T-helper 17 cell (primary cell): ENCODE measurements at places on chromosomes 12 and 14.

- no peak overlapping the region for H3K4me3 ChIP-seq
- H3K27ac ChIP-seq: no peak overlapping the region
- H3K4me1 ChIP-seq: peaks cover 3% of the 10 kb centered on the region
- no peak for DNase-seq
These were observed 21.5 kb downstream of the ANAPC5 start for GRCh38 chr12:121330692-121331091.

GRCh38 chr14:36430662-36431084 lies 89.4 kb downstream of the NKX2-1 start:
- DNase-seq: no peak
- no peaks in the 10 kb centered on the region for H3K4me1 ChIP-seq
- peaks cover 4% of the 10 kb centered on the region for H3K27me3 ChIP-seq

DNA sequence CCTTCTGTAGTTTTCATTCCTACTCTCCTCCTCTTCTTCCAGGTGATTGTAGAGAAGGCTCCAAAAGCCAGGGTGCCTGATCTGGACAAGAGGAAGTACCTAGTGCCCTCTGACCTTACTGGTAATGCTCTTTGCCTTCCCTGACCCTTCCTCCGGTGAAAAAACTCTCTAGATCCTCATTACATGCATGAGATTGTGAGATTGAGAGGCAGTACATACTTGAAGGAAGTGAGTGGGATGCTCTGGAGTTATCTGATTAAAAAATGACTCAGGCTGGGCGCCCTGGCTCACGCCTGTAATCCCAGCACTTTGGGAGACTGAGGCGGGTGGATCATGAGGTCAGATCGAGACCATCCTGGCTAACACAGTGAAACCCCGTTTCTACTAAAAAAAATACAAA lies 5.3 kb downstream of the GABARAPL1 start:
- no peak overlapping the region for H3K4me3 ChIP-seq
- H3K27ac ChIP-seq: no peak overlapping the region
- DNase-seq: no peak
- peaks cover 8% of the 10 kb centered on the region for H3K36me3 ChIP-seq
- H3K27me3 ChIP-seq: no peaks in the 10 kb centered on the region

DNA sequence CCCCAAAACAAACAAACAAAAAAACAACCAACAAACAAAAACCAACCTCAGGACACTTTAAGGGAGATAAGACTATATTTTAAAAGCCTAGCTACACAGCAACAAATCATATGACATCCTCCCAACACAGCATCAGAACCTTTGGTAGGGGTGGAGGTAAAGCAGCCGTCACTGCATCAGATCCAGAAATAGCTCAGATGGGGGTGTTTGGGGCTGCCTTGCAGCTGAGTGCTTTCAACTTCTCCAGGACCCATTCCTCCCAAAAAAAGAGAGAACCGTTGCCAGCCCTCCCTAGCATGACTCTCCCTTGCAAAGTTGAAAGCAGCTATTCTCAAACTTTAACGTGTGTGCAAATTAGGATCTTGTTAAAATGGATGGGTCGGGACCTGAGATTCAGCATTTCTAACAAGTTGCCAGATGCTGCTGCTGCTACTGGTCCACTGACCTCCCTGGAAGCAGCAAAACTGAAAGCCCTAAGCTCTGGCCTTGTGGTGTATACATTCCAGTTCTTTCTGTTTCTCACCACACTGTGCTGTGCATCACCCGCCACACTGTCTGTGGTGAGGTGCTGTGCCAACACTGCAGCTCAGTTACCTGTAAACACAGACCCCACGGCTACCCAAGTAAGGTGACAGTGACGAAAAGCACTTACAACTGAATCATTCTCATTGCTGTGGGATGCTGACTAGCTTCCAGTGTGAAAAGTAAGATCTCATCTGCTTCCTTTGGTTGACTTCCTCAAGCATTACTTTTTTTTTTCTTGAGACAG lies 54.0 kb downstream of the SLC38A1 start:
- peak overlapping the region; percentile 87 for H3K4me3 ChIP-seq
- H3K4me1 ChIP-seq: peaks cover 84% of the 10 kb centered on the region
- H3K36me3 ChIP-seq: peaks cover 15% of the 10 kb centered on the region
- no peaks in the 10 kb centered on the region for H3K27me3 ChIP-seq
- H3K27ac ChIP-seq: peak overlapping the region; percentile 99
- peak; percentile 47 for DNase-seq

DNA sequence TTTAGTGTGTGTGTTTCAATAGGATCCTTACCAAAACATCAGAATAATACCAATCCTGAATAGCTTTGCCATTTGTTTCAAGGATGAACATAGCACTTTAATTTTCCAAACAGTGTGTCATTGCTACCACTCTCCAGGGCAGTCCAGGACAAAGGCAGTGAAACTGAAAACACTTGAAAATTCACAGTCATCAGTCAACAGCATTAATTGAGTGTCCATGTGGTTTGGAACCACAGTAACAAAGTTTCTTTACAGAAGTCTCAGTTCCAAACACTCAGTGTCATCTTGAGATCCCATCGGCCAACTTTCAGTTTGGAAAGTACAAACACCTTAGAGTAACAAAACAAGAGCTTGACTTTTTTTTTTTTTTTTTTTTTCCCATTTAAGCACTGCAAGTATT lies 228.4 kb upstream of the SOX5 start:
- no peaks in the 10 kb centered on the region for H3K4me1 ChIP-seq
- DNase-seq: no peak
- no peaks in the 10 kb centered on the region for H3K36me3 ChIP-seq
- H3K27ac ChIP-seq: no peak overlapping the region
- no peaks in the 10 kb centered on the region for H3K27me3 ChIP-seq

- H3K27ac ChIP-seq: no peak overlapping the region
- DNase-seq: no peak
- no peaks in the 10 kb centered on the region for H3K36me3 ChIP-seq
- H3K4me3 ChIP-seq: no peak overlapping the region
These were observed 13.7 kb upstream of the VPS37B start for GRCh38 chr12:122909442-122910288.

DNA sequence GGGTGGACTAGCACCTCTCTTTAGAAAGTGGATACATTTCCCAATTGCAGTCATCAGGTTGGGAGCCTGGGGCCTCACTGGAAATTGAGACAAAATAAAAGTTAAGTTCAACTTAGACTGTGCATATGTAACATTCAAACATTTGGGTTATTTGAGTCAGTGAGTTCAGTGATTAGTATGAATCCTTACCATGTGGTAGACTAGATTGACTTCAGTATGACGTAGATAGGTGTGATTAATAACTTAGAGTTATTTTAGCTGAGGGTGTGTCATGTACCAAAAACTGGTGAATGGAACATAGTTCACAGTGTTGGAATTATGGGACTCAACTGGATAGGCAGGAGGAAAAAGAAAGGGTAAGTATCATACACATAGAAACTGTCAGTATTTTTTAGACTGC lies 8.0 kb upstream of the SSTR1 start:
- no peak overlapping the region for H3K4me3 ChIP-seq
- DNase-seq: no peak
- no peaks in the 10 kb centered on the region for H3K36me3 ChIP-seq
- no peaks in the 10 kb centered on the region for H3K27me3 ChIP-seq
- no peaks in the 10 kb centered on the region for H3K4me1 ChIP-seq
- no peak overlapping the region for H3K27ac ChIP-seq

DNA sequence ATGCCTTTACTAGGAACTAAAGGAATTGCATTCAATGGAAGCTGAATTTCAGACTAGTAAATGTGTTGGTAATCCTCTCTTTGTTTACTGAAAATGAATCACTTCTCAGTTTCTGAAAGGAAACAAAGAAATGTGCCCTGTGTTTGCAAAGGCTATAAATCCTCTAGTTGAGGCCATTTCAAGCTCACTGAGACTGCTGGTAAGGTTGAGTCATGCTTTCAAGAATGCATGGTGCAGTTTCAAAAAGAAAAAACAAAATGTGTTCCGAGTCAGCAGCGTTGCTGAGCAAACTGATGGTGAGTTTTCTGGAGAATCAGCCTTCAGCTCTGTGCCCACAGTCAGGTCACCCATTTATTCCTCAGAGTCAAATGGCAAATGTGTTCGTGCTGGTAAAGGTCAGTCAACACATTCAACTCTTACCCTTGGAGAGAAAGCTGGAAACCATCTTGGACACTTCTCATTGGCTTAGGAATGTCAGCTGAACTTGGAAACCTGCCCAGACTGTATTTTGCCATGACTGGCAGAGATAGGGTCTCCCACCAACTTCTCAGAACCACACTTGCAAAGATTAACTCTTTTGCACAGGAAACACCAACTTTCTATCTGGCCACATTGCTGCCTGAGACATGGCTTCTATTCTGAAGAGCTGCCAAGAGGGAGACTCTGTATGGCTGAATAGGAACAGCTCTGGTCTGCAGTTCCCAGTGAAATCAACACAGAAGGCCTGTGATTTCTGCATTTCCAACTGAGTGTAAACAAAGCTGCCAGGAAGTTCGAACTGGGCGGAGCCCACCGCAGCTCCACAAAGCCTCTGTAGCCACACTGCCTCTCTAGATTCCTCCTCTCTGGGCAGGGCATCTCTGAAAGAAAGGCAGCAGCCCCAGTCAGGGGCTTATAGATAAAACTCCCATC lies 484.4 kb downstream of the ATP23 start:
- H3K4me3 ChIP-seq: peak overlapping the region; percentile 52
- H3K27me3 ChIP-seq: no peaks in the 10 kb centered on the region
- DNase-seq: no peak
- peaks cover 8% of the 10 kb centered on the region for H3K4me1 ChIP-seq
- peak overlapping the region; percentile 14 for H3K27ac ChIP-seq

DNA sequence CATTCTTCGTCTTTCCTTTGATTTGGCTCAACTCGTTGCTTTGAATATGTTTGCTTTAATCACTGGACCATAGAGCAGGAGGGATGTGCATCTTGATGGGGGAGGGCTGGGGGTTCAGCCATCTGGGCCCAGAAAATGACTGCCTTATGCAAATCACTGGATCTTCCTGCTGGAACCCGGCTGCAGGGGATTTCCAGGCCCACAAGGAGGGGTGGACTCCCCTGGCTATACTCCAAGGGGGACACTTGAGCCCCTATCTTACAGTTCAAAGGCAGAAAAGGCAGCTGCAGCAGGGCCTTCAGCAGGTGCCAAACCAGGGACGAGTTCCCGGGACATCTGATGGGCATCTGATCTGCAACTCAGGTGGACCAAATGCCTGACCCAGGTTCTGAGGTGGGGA lies 122.5 kb downstream of the DICER1 start:
- H3K4me3 ChIP-seq: no peak overlapping the region
- no peak for DNase-seq

DNA sequence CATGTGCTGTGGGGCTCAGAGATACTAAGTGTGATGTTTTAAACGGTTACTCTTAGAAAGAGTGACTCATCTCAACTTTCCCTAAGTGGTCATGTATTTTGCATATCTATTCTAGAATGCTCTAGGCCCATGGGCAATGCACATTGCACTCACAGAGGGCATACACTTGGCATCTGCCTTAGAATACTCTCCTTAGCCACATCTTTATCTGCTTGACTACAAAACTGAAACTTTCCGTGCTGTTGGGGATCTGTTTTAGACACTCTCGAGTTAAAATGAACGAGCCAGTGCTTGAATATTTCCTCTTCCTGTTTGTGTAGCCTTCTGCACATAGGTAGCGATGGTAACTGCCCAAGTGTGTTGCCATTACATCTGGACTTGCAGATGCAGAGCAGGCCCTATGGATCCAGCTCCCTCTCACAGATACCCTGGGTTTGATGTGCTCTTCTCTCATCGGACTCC lies 180.5 kb downstream of the CAND1 start:
- peaks cover 6% of the 10 kb centered on the region for H3K36me3 ChIP-seq
- H3K27me3 ChIP-seq: peaks cover 6% of the 10 kb centered on the region
- no peak for DNase-seq
- H3K4me1 ChIP-seq: peaks cover 40% of the 10 kb centered on the region
- H3K27ac ChIP-seq: peak overlapping the region; percentile 80

- H3K4me1 ChIP-seq: no peaks in the 10 kb centered on the region
- no peak overlapping the region for H3K4me3 ChIP-seq
- H3K27ac ChIP-seq: no peak overlapping the region
- peaks cover 4% of the 10 kb centered on the region for H3K36me3 ChIP-seq
These were observed 239.2 kb upstream of the CPNE8 start for GRCh38 chr12:39144613-39145061.

- no peaks in the 10 kb centered on the region for H3K36me3 ChIP-seq
- no peaks in the 10 kb centered on the region for H3K27me3 ChIP-seq
- no peak overlapping the region for H3K4me3 ChIP-seq
- H3K27ac ChIP-seq: no peak overlapping the region
These were observed 117.4 kb downstream of the DAD1 start for GRCh38 chr14:22471545-22472121.

DNA sequence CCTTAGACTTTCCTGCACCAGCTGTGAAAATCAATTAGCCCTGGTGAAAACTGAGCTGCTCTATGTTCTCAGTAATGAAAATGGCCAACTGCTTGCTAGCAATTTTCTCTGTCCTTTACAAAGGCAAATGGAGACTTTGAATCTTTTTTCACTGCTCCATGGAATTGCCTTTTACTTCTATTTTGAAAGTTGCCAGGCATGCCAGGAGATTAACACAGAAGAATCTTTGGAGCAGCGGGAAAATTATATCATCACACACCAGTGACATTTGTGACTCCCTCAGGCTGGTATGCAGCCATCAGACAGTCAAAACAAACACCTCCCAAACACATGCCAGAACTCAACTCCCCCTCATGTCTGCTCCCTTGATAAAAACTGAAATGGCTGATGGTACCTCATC lies 872.0 kb upstream of the FLRT2 start:
- no peaks in the 10 kb centered on the region for H3K4me1 ChIP-seq
- H3K4me3 ChIP-seq: no peak overlapping the region
- H3K36me3 ChIP-seq: no peaks in the 10 kb centered on the region
- no peak for DNase-seq
- H3K27me3 ChIP-seq: no peaks in the 10 kb centered on the region

DNA sequence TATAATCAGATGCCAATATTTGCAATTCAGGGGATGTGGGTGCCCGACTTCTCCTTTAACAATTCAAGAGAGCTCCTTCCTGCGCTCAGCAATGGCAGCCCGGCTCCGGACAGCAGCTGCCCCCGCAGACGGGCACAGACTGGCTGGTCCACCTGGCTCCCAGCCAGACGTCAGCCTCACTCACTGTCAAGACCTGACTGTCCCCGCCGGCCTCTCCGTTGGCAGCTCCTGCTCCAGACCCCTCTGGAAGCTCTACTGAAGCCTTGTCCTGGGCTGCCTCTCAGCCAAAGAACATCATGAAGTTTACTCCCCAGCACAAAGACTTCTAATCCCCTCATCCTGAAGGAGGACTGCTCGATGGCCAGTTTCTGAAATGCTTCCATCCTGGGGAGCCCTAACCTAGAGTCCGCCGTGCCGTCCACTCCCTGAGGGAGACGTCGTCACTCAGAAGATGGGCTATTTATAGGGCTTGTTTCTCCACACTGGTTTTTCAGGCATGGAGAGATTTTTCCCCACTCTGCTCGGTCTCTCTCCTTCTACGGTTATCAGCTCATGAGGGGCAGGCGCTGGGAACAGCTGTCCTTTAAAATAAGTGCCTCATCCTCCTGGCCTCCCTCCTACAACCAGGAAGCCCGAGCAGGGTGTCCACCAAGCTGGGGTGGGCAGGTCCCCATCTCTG lies 126.2 kb downstream of the RFLNA start:
- no peaks in the 10 kb centered on the region for H3K4me1 ChIP-seq
- H3K36me3 ChIP-seq: peaks cover 2% of the 10 kb centered on the region
- H3K27ac ChIP-seq: no peak overlapping the region
- H3K27me3 ChIP-seq: no peaks in the 10 kb centered on the region
- no peak for DNase-seq
